ENCODE measurements at places on chromosomes 2 and 18. TPM values are rescaled to one million over a fixed set of nuclear protein-coding genes. Genes with fewer than 3 reads are reported as not detected.

DNA sequence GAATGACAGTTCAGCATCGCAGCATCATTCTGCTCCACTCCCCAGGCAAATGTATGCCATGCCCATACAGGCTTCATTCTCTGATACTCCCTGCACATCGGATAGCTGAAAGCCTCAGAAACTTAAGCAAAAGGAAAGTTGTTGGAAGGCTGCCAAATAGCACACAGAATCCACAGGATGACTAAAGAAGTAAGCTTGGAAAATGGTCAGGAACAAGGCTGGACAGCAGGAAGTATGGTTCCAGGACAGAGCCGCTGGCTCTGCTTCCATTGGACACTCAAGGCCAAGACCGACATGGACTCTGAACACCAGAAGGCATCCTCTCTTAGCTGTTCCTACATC is 256.5 kb downstream of the CDH20 start:
- H3K27me3 ChIP-seq = peaks cover 19% of the 10 kb centered on the region
- H3K4me1 ChIP-seq = no peaks in the 10 kb centered on the region
- H3K4me3 ChIP-seq = no peak overlapping the region
- DNase-seq = no peak

GRCh38 chr2:207223051-207223450 is 57.3 kb upstream of the KLF7 start:
- H3K4me3 ChIP-seq = no peak overlapping the region
- DNase-seq = no peak
- H3K36me3 ChIP-seq = no peaks in the 10 kb centered on the region
- no peak overlapping the region for H3K27ac ChIP-seq
- H3K27me3 ChIP-seq = peaks cover 8% of the 10 kb centered on the region

ATG16L1 gene
- 55.9 TPM for total RNA-seq

ANKRD30B gene
- not detected for total RNA-seq
